Stromal cell of bone marrow (primary cell): ENCODE measurements at places on chromosomes 7 and 10.

DNA sequence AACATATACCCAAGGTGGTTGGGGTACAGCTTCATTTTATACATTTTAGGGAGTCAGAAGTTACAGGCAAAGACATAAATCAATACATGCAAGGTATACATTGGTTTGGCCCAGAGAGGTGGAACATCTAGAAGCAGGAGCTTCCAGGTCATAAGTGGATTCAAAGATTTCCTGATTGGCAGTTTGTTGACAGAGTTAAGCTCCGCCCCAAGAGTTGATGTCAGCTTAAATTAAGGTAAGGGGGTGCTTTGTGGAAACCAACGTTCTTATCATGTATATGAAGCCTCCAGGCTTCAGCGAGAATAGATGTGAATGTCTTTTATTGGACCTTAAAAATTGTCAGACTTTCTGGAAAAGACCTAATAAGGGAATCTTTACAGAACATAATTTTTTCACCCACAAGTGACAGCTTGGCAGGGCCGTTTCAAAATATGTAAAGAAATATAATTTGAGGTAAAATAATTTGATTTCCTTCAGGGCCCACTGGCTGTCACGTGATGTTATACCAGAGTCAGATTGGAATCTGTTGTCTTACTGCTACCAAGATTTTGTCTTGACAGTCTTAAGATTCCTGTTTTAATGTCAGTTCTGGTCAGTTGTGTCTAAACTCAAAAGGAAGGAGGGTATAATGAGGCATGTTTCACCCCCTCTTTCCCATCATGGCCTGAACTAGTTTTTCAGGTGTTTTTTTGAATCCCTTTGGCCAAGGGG lies 6.3 kb upstream of the PANK1 start:
- no peak for DNase-seq

DNA sequence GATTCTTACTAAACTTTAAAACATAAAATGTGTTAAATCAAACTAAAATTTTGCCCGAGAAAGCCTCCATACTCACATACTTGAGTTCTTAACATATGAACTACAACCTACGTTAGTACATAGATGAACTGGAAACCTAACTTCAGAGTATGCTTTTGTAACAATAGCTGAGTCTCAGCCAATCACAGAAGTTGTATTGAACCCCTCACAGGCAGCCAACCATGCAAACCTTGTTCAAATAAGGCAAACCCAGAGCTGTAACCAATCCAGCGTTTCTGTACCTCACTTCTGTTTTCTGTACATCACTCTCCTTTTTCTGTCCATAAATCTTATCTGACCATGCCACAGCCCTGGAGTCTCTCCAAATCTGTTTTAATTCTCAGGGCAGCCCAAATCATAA lies 157.3 kb upstream of the COL1A2 start:
- DNase-seq: no peak

GRCh38 chr10:61612450-61612849 lies 50.3 kb upstream of the CABCOCO1 start:
- no peak for DNase-seq

GRCh38 chr7:74299401-74299800 lies 10.2 kb downstream of the CLIP2 start:
- no peak for DNase-seq

- DNase-seq: no peak
Measured at GRCh38 chr7:73742338-73742752, 3.7 kb upstream of the ABHD11 start.

DNA sequence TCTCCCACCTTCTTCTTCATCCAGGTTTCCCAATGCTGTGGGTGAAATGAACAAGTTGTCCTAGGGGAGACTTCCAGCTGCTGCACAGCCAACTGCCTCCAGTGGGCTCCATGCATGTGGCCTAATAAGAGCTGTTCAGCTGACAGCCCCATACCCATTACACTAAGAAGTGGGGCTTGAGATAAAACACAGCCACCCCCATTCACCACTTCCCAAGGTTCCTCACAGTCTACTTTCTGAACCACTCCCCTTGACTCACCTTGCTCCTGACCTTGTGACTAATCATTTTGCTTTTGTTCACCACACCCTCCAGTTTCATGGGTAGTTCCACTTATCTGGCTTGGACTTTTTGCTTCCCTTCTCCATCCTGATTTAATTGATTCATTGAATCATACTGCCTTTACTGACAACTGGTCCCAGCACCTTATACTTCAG lies 119.3 kb downstream of the CABCOCO1 start:
- DNase-seq: no peak

- no peak for DNase-seq
Measured at GRCh38 chr7:107692501-107692900, 31.9 kb downstream of the SLC26A4 start.

- no peak for DNase-seq
Measured at GRCh38 chr7:139046143-139046542, 10.3 kb upstream of the ZC3HAV1L start.

DNA sequence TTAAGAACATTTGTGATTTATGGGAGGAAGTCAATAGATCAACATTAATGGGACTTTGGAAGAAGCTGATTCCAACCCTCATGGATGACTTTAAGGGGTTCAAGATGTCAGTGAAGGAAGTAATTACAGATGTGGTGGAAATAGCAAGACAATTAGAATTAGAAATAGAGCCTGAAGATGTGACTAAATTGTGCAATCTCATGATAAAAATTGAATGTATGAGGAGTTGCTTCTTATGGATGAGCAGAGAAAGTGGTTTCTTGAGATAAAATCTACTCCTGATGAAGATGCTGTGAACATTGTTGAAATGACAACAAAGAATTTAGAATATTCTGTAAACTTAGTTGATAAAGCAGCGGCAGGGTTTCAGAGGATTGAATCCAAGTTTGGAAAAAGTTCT lies 70.9 kb upstream of the NEUROD6 start:
- DNase-seq: no peak

- DNase-seq: no peak
Measured at GRCh38 chr7:33770576-33770975, 134.8 kb upstream of the BMPER start.

GRCh38 chr10:71927159-71927558 lies 37.0 kb upstream of the CHST3 start:
- DNase-seq: no peak

- DNase-seq: no peak
Measured at GRCh38 chr10:82692458-82692857, 817.5 kb downstream of the NRG3 start.

GRCh38 chr10:30247704-30248103 lies 101.4 kb downstream of the MTPAP start:
- DNase-seq: no peak

- no peak for DNase-seq
Measured at GRCh38 chr10:103842605-103843004, 12.8 kb downstream of the SH3PXD2A start.

DNA sequence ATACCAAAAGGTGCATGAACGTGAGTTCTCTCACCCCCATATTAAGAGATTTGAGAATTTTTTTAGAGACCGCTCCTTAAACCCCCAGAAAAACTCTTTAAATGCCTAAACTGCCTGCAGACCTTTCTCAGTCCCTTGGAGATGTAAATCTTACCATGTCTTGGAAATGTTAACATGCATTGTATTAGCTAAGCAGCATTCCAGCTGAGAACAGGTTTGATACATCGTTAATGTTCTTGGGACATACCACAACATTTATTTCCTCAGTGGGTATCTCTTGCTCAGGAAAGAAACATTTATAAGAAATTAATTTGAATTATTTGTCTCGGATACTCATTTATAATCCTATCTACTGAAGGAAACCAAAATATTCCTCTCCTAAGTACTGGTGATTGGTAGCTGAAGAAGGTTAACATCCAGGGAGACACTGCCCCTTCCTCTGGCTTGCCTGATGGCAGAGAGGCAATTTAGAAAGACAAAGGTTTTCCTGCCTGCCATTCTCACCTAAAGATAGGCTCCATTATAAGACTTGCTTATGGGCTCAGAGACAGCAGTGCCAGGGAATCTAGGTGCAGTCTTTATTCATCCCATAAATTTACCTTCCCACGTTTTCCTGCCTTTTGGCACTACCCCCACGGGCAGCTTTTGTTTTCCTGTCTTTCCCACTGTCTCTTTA lies 141.2 kb downstream of the COBL start:
- DNase-seq: no peak

DNA sequence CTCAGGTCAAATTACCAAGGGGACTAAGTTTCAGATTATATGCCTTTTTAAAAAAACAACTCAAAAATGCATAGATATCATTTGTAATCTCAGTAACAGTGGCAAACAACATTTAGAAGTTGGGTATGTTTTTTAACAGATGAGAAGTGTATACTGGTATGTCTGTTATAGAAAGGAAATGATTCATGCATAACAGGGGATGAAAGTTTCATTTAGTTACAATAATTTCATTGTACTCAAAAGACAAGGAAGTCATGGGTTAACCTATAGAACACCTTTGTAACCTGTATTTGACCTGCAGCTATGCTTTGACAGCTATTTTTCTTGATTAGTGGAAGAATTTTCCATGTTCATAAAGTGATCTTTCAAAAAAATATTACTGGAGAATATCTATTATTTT lies 35.4 kb upstream of the FAM133B start:
- no peak for DNase-seq

DNA sequence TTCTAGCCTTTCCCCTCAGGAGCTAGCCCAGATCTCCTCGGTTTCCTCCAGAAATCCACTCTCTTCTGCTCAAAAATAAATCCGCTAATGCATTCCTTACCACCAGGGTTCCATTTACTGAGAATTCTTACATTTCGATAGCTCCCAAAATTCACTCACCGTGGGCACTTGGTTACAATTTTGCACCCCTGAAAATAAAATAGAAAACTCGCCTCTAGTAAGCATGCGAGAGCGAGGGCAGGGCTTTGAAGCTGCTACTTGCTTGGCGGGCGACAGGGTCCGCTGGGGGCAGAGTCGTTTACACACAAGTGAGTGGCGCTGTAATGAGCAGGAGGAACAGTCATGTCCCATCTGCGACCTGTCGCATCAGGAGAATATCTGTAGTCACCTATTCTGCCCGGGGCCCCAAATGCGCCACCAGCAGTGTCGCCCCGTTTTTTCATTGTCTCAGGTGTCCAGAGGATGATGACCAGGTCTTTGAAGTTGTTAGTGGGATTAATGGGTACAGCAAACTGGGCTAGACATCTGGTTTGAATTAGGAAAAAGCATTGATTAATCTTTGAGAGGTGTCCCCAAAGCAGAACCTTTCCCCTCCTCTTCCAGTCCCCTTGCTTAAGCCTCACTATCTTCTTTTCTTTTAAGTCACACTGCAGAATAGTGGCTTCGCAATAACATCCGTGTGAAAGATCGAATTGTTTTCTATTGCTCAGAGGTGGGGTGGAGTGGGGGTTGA lies 1.2 kb upstream of the MEOX2 start:
- DNase-seq: no peak

DNA sequence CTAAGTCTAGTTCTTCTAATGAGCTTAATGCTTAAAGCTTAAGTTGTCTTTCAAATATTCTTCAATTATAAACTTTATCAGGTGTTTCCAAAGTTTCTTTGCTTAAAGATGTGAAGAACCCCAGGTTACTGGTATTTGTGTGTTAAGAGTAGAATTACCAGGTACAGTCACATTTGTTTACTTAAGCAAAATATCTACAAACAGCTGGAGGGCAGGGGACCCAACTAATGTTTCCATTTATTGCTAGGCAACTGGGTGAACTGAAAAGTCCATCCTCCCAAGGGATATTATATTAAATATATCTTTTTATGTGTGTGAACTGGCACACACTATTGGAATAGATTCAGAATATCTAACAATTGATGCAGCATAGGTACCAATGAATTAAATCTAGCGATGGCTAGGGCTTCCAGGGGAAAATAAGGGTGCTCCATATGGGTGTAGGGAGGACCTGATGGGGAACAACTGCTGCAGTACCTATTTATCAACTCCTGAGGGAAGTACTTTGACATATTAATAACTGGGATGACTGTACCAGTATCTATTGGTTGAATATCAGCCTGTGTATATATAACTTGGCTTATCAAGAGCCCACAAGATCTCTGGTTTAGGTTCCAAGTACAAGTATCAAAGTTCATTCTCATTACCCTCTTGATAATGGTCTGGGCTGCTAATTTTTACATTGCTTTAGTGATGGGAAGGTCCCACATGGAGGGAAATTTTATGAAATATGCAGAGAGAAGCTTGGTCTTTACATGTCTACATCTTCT lies 10.3 kb upstream of the AGR3 start:
- no peak for DNase-seq

GRCh38 chr7:79034730-79035129 lies 418.7 kb downstream of the MAGI2 start:
- DNase-seq: no peak

- DNase-seq: peak; percentile 28
Measured at GRCh38 chr10:118939211-118940007, 90.1 kb upstream of the NANOS1 start.

DNA sequence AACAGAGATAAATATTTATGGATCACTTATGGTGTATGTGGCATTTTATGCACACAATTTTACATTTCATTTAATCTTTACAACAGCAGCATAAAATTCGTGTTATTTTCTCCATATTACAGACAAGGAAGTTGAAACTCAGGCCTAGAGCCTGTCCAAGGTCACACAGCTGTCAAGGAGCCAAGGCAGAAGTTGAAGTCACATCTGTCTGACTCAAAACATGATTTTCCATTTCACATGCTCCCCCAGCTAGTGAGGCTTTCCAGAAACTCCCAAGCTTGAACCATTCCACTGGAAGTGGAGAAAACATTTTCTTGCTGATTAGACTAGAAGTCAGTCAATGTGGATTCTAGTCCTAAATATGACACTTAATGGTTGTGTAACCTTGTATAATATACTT lies 110.5 kb downstream of the HECTD2 start:
- DNase-seq: peak; percentile 36

DNA sequence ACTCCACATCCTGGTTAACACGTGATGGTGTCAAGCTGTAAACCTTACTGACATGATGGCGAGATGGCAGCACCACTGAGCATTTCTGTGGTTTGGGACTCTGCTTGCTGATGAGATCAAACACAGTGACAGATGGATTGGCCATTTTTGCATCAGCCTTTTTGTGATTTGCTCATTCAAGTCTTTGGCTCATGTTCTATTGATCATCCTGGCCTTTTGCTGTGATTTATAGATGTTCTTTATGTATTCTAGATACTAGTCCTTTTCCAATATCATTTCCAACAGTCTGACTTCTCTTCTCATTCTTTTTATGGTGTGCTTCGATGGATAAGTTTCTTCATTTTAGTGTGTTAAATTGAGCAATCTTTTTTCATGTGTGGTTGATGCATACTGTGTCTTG lies 24.7 kb upstream of the DIP2C start:
- DNase-seq: no peak

GRCh38 chr10:127415116-127415515 lies 134.0 kb upstream of the NPS start:
- DNase-seq: no peak

DNA sequence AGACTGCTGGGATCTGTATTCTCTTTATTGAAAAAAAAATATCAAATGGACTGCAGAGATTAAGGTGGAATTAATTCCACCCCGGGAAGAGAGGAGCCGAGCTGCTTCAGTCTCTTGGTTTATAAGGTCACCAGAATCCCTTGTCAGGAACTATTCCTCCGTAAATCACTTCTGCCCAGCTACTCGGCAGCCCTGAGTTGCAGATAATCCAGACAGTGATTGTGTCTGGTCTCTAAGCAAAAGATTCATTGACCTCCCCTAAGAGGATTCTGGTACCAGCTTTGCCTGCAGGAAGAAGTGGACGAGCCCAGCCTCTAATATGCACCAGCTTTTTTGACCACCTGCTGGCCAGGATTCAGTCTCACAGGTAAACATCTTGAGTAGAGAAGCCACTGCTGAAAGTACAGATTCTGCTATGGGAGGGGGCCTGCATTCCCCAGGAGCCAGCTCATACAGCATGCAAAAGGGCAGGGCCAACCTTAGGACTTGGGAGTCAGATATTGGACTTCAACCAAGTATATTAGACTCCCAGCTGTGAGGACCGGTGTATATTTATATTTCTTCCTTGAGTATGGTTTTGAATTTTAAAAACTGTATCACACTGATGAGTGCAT lies 27.1 kb upstream of the PLXNA4 start:
- DNase-seq: no peak
